ENCODE measurements at places on chromosomes 2 and 18.

DNA sequence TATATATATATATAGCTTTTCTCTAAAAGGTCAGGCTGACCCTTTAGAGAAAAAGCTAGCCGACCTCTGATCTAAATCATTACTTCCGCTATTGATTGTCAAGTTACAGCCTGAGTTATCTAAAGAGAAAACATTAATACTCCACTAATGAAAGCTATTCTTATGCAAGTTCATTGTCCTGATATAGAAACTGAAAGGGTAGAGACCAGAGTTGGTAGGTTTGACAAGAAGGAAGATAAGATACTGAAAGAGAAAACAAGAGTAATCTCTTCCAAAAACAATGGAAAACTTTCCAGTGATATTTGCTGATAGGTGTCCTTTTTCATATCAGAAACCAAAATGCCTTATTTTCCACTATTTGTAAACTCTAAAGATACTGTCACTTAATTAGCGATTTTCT, 62.8 kb upstream of the SLC39A10 start:
- DNase-seq = no peak

DNA sequence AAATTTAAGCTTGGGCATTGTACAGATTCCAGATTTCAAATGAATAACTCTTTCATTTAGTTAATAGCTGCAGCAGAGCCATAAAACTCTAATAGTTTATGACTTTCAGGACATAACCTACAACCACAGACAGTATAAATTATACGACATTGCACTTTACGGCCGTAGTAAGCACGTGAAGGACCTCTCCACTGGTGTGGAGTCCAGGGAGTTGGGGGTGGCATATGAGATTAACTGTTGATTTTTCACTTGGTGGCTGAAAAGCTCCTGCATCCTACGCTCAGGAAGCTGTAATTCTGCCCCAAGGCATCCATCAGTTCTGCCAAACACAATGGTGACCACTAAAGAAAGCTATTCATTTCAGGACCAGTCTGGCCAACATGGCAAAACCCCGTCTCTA, 376.2 kb downstream of the SOX11 start:
- DNase-seq = no peak

GRCh38 chr2:61469424-61470121, 1.3 kb downstream of the USP34 start:
- DNase-seq = no peak

DNA sequence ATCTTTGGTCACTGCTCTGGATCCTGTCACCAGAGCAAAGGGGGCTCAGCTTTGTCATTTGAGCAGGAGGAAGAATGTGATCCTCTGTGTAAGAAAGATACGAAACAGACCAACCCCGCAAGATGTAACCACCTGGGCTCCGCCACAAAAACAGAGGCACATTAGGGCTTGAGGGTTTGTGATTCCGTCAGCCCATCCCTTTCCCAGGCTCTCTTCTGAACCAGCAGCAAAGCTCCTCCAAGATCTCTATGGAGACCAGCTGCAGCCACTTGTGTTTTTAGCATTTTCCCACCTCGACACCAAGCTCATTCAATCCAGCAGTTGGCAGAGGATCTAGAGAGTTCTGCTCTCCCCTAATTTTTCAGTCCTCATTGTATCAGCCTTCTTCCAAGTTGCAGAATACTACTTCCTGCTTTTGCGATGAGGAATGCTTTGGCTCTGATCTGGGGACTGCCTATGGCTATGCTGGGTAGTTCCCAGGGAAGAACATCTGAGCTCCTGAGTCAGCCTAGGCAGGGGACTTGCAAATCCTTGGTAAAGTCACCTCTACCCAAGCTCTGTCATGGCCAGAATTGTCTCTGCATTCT, 139.6 kb upstream of the RAB12 start:
- DNase-seq = no peak

DNA sequence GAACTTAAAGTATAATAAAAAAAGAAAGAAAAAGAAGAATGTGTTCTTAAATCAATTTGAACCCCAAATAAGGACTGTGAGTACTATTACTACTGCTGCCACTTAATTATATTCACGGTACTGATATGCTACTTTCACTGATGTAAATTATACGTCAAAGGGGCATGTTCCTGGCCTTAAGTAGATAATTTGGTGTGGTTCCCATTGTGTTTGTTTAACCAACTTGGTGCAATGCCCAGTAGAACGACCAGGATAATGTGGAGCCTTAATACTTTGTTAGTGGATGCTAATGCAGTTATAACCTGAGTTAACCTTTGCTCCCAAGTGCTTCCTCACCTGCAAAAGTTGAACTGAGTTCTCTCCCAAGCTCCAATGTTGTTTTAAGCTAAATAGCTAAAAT, 142.0 kb downstream of the NR4A2 start:
- no peak for DNase-seq
